Caudate nucleus (tissue), 63 donors: ENCODE measurements at places on chromosomes 6 and 20.
A peak's percentile ranks its signal among the peaks of the same experiment; 100 is the strongest.

DNA sequence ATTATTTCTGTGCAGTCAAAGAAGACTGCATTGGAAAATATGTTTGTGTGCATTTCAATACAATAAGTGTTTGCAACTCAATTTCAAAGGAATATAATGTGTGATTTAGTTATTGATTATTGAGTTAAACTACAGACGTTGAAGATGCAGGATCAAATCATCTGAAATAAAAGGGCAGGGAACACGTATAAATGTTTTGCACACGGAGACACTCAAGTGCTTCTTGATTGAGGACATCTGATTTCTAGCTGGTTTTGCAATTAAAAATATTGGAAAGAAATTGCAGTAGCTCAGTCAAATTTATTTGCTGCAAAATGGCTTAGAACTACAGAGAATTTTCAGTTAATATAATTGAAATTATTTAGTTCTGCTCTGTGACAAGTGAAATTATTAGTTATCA, 412.7 kb downstream of the UTRN start:
- DNase-seq: no peak

DNA sequence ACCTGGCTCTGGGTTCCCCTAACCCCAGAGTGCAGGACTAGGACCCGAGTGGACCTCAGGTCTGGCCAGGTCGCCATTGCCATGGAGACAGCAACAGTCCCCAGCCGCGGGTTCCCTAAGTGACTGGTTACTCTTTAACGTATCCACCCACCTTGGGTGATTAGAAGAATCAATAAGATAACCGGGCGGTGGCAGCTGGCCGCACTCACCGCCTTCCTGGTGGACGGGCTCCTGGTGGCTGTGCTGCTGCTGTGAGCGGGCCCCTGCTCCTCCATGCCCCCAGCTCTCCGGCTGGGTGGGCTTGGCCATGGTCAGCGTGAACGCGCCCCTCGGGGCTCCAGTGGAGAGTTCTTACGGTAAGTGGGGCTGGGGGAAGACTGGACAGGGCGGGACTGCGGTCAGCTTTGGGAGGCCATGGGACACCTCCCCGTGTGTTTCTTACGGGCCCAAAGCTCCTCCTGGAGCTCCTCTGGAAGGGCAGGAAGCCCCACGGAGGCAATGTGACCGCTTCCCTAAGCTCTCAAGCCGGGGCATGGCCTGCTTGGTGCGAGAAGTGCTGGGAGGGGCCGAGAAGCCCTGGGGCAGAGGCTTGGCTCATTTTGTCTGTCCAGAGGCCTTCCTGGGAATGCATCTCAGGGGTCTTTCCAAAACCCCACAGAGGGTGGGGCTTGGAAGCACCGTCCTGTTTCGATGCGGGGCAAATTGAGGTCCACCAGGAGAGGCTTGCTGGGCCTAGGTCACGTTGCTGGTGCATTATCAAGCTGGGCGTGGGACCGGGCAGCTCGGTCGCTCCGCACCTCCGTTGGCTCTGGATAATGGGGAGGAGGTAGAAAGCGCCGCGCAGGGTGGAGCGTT, at the start of gene HNF4A:
Gene HNF4A, plus strand, starts transcription at position 202 of the 855 bp plus-strand sequence. Its CDS starts 106 bp downstream, at position 308.
- DNase-seq: no peak

DNA sequence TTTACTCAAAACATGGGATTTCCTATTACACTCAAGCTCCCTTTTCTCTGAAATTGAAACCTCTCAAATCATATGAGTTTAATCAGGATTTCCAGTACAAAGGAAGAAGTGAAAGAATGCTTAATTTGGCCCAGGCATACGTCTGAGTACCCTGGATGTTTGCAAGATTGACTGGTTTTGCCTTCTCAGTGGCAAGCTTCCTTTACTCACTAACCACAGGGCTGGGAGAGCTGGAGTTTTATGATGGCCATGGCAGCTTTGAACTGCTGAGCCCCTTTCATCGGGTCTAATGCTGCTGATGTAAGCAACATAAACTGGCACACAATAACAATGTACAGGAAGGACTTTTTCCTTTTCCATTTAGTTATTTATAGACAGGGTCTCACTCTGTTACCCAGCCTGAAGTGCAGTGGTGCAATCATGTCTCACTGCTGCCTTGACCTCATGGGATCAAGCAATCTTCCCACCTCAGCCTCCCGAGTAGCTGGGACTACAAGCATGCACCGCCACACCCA, 194.8 kb downstream of the SLC35F1 start:
- no peak for DNase-seq

DNA sequence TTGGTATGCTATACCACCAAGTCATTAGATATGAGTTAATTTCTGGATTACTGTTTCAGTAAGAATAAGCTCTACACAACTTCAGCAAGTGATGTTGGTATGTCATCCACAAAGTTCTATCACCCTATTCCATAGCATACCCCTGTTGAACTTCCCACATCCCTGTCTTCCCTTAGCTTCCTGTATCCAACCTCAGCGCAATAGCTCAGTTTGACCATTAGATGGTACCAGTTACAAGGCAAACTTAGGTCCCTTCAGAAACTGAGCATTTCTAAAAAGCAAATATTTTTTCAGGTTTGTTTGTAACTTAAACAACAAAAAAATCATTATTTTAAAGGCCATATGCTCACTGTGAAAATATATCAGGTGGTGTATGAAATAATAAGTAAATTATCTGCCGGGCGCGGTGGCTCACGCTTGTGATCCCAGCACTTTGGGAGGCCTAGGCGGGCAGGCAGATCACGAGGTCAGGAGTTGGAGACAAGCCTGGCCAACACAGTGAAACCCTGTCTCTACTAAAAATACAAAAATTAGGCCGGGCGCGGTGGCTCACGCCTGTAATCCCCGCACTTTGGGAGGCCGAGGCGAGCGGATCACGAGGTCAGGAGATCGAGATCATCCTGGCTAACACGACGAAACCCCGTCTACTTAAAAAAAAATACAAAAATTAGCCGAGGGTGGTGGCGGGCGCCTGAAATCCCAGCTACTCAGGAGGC, 8.8 kb upstream of the MOG start:
- DNase-seq: no peak

DNA sequence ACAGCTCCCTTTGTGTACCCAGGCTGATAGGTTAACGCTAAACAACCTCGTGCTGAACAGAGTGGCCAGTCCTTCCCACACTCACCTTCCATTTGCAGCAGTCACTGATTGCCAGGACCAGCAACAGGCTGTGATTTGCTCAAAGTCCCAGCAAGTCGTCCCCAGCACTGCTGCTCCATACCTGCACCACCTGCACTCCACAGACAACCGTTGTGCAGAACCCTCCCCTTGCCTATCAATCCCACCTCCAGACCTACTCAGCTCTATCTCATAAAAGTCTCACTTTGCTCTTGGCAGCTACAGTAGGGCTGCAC, 43.1 kb upstream of the SCML4 start:
- no peak for DNase-seq

DNA sequence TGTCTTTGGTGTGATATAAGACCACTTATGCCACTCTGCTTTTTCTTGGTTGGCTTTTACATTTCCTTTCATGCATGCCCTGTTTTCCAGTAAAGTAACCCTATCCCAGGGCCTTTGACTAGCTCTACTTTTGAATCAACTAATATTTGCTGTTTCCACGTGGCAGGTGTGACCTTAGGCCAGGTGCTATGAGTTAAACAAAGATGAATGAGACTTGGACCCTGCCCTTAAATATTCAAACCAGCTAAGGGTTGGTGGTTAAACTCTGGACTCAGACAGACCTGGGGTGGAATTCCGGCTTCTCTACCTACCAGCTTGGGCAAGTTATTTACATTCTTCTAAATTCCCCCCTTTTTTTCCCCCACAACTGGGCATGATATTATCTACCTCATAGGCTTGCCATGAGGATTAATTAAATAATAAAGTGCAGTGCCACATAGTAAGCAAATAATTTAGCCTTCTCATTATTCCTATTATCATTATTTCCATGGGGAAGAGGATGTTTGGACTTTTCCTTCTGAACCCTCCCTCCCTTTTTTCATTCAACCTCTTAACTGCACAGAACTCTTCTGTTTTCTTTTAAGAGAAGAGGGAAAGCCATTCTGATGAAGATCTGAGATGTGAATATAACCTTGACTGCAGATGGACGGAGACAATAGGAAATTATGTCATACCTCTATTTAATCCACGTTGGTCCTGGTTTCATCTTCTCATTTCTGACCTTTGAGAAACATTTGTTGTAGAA, 143.6 kb upstream of the TNFAIP3 start:
- DNase-seq: no peak

DNA sequence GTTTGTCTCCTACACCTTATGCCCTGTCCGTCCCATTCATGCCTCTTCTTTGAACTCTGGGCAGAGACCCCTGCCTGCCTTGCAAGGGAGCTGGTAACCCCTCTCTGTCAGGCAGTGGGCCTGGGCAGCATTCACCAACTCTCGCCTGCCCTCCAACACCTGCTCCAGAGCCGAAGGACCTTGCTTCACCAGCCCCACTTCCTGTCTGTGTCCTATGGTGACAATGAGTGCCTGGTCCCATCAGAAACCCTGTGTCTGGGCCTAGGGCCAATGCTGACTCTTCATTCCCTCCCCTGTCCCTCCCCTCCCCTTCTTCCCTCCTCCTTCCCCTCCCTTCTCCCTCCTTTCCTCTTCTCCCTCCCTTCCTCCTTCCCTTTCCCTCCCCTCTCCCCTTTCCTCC, 22.8 kb upstream of the PCMTD2 start:
- no peak for DNase-seq

DNA sequence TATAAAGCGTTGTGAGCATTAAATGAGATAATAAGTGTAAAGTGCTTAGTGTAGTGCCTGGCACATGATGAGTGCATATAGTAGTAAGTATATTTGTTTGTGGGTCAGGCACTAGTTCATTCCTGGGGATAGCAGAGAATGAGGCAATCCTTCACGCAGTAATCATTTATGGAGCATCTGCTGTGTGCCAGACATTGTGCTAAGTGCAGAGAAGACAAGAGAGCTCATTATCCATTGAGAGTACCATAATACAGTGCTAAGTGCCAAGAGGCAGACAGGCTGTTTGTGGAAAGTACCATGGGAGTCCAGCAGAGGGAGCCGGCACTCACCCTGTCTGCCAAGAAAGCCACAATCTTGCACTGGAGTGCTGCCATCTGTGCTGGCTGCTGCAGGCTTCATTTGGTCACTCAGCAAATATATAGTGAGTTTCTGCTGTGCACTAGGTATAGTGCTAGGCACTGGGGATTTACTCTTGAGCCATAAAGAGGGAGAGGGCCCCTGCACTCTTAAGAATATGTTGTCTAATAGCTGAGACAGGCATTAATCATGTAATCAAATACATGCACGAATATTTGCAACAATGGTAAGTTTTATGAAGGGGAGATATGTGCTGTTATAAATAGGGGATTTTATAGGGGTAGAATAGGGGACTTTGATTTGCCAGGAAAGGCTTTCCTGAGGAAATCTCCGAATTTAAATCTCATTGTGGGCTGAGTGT, 12.9 kb upstream of the MROH8 start:
- DNase-seq: peak; percentile 87

DNA sequence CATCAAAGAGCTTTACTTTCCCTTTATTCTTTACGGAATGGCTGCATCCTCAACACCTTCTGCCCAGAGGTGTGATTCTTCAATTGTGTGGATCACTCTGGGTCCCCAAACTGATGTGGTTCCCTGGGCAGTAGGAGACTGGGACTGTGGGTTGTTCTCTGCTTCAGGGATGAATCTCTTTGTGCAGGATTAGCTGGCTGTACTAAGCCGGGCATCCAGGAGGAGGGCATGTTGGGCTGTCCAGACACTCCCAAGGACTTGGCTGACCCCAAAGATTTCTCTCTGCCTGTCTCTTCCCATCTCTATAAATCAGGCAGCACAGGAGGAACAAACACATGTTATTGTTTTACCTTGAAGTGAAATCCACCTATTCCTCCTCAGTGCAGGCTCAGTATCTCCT, 15.3 kb downstream of the FARS2 start:
- no peak for DNase-seq

DNA sequence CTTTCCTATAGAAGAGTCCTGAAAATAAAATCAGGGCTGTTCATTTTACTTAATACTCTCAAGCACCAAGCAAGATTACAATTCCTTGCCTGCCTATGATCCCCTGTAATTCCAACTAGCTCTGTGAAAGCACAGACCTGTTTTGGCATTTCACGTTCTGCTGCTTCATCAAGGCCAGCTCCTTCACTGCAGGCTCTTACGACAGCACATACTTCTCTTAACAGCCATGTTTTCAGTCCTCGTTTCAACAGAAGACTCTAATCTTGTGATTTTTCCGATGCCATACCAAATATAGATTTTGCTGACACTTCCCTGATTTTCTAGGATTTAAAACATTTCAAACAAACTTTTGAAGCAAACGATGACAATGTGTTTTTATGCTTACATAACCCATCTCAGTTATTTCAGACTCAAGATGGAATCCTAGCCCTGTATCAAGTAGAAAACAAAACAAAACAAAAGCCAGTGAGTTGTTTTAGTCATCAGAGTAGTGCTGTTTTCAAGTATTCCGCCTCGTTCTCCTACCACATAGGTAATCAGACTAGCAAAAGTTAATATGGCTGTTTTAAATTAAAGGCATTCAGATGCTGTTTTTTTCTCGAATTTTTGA, 616.5 kb upstream of the CITED2 start:
- DNase-seq: no peak

- DNase-seq: no peak
Observed at GRCh38 chr6:143939364-143939763, 68.7 kb downstream of the PLAGL1 start.

GRCh38 chr6:1287103-1287591, 24.8 kb upstream of the FOXQ1 start:
- no peak for DNase-seq

DNA sequence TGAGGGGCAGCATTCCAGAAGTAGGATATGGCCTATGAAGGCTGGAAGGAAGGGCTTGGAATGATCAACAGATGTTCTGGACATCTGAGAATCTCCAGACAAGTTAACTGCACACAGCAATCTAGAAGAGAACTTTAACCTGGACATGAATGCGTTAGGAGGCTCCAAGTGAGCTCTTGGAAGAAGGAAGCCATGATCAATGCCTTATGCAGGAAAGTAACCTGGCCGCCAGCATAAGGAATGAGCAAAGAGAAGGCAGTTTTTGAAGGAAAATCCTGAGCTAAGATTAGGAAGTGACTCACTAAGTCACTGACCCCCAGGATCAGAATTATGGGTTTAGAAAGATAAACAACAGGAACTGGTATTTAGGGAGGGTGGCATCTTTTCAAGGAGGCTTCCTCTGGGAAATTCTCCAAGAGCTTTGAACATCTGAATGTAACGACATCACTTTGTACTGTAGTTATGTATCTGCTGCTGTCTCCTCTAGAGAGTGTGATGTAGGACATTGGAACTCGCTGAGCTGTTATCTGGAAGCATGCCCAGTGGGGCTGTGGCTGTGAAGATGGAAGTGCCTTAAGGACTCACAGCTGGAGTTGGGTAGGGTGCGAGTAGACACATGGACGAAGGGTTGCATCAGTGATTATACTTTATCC, 236.8 kb downstream of the PACRG start:
- DNase-seq: no peak
